Small intestine (tissue), 16 donors: ENCODE measurements at places on chromosomes 7 and 10.

- DNase-seq, result no peak
Observed at GRCh38 chr7:102304668-102305067, 18.0 kb downstream of the SH2B2 start.

DNA sequence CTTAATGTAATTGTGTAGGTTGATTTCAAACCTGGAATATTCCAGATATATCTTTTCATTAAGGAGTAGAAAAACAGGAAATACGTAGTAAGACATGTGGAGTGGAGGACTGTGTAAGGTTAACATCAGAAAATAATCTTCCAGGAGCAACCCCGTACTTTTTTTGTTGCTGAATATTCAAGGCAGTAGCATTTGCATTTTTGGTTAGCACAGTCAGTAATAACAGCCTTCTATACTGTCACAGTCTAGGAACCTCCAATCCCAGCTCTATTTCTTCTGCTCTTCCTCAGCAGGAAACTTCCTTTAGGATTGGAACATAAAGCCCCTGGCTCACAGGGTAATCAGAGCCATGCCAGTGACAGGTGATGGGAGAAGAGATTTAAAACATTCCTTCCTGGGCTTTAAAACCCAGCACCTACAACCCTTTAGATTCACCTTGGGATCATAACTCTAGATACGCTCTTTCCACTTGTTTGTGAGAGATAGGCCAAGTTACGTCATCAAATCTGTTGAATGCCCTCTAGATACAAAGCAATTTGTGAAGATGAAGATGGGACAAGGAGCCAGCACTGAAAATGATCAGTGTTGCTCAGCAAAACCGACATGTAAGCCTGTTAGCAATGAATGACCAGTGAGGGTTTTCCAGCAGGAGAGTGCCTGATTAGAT lies 248.5 kb upstream of the NPY start:
- DNase-seq, result no peak

DNA sequence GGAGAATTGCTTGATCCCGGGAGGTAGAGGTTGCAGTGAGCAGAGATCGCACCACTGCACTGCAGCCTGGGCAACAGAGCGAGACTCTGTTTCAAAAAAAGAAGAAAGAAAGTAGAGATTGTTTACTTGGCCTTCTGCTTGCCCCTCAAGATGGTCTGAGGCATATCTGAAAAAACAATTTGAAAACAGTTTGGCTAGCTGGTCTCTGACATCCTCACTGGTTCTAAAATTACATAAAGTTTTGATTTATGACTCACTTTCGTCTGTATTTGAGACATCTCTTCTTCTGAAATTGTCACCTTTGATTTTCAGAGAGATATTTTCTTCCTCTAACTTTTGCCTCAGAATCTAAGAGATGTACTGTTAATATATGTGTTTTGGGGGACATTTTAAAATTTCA lies 49.6 kb upstream of the HELLS start:
- DNase-seq, result no peak

DNA sequence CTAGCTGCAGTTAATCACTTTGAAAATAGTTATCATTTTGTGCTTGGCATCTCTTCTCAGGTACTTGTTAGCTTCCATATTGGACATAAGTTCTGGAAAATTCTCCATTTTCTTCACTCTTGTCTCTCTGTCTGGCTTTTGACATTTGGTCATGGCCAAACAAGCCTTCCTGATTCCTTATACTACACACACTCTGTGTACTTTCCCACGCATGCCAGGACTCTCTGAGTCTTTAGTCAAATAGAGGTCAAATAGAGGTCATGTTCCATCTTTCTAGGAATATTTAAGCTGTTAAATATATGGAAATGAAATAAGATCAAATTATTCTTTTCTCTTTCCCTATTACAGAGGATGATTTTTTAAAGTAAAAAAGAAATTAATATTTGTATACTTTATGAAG lies 235.5 kb upstream of the PLXDC2 start:
- no peak for DNase-seq

GRCh38 chr10:70145166-70145665 lies 1.3 kb downstream of the TYSND1 start:
- DNase-seq, result no peak

GRCh38 chr10:14584661-14585060 lies 190.0 kb downstream of the FAM107B start:
- DNase-seq, result no peak

DNA sequence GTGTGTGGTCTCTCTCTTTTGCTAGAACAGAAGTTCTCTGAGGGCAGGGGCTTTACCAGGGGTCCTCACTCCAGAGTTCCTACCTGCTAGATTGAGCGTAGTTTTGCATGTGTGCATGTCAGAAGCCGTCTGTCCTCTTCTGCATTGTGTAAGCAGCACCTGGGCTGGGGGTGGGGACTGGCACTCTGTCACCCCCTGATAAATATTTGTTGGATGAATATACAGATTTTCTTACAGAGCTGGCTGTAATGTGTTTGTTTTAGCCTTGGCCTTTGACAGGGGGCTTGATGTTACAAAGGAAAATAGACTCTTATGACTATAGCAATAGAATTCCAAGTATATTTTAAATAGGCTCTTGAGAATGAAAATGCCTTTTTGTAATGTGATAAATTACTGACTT lies 46.6 kb downstream of the WDR37 start:
- no peak for DNase-seq

DNA sequence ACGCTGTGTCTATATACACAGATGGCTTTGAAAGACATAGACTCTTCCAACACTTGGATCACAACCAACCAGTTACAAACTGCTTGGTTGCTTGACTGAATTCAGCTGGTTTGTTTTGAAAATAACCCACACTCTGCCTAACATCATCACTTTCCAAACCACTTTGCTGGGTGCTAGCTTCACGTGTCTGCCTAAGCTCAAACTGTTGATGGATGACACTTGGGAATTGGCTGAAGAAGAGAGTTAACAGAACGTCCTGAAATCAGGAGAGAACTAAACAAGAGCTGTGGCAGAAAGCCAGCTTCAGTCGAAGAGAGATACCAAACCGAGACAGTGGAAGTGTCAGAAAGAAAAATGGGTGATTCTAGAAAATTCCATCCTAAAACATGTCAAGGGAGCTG lies 420.8 kb upstream of the AUTS2 start:
- no peak for DNase-seq

GRCh38 chr7:45106-46090 lies 147.0 kb upstream of the FAM20C start:
- no peak for DNase-seq

DNA sequence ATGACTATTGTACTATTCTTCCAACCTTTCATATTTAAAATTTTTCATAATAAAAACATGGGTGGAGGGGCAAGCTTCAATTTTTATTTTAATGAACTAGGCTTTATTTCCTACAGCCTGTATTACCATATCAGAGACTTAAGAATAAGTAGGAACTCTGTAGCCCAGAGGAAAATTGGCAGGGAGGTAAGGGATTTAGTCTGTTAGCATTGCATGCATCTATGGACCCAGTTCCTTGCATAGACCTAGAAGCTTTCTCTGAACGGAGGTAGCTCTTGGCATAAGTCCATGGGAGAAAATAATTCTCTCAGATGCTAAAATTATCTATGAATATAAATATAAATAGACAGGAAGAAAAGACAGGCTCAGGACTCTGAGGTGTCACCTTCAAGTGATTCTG lies 31.4 kb upstream of the CCDC6 start:
- no peak for DNase-seq

GRCh38 chr7:12436896-12437535 lies 33.4 kb upstream of the VWDE start:
- no peak for DNase-seq

DNA sequence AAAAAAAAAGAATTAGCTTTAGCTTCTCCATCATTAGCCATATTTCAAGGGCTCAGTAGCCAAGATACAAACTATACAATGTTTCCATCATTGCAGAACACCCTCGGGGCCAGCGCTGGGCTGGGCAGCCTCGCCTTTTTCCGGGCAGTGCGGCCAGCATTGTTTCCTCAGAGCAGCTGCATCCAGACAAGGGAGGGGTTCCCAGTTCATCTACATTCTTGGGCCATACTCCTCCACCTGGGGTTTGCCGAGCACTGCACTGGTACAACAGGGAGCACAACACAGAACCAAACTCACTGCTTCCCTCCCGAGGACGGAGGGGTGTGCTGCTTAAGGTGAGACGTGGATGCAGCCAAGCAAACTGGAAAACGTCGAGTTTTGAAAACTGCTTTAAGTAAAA lies 2.4 kb upstream of the PKD1L1 start:
- DNase-seq, result peak; percentile 15

DNA sequence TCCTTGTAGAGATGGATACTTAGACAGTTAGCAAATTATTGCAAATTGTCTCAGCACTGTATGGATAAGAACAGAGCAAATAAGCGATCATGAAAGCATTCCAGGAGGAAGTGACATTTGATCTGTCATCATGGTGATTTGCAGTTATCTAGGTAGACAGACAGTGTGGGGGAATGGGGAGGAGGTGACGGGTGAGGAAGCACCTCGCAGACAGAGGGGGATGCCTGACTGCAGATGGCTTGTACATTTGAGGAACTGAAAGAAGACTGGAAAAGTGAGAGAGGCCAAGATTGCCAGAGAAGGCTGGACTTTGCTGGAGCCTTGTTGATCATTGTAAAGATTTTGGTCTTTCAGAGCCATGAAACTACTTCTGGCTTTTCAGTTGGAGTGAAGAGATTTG lies 318.2 kb upstream of the CELF2 start:
- no peak for DNase-seq

DNA sequence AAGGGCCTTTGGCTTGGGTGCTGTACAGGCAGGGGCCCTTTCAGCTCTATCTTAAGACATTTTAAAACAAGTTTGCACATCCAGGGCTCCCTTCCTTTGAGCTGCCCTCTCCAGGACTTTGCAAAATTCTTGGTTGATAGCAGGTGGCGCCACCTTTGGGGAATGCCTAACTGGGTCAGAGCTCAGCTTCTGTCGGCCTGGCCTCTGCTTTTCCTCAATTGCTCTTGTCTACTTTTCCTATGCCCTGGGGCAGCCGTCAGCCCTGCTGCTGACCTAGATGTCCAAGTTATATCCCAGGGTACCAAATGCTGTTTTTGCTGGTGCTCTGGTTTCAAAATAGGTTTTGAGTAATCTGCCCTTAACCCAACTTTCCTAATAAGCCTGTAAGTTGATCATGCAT lies 65.8 kb downstream of the APBB1IP start:
- DNase-seq, result no peak

GRCh38 chr7:42770114-42770513 lies 141.8 kb downstream of the C7orf25 start:
- no peak for DNase-seq
